ENCODE measurements at places on chromosomes 6 and 20.

DNA sequence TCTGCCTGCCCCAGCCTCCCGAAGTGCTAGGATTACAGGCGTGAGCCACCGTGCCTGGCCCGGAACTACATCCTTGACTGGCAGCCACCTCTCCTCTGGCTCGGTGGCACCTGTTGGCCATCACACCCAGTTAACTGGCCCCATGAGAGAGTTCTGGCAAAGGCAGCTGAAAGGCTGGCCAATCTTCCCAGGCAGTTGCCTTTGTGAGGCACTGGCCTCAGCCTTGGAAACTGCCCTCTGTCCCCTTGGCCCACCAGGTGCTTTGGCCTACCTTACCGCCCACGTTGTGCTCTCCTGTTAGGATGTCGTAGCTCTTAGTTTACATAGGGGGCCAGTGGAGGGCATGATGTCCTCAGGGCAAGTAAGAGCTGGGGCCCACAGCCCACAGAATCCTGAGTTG is 9.6 kb upstream of the MANBAL start:
- no peak for DNase-seq

DNA sequence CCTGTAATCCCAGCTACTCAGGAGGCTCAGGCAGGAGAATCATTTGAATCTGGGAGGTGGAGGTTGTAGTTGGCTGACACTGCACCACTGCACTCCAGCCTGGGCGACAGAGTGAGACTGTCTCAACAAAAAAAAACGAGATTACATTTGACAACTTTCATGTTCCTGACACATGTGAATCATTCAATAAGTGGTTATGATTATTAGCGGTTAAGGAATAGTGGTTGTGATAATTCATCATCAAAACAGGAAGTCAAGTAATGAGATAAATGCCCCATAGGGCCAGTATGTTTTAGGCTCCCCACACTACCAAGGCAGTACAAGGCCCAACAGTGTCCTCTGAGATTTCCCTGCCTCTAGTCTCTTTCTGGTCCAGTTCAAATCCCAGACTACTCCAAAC is 2.5 kb downstream of the HDDC2 start:
- DNase-seq, result no peak

- DNase-seq, result no peak
Measured at GRCh38 chr6:53861518-53861917, 66.7 kb downstream of the LRRC1 start.

DNA sequence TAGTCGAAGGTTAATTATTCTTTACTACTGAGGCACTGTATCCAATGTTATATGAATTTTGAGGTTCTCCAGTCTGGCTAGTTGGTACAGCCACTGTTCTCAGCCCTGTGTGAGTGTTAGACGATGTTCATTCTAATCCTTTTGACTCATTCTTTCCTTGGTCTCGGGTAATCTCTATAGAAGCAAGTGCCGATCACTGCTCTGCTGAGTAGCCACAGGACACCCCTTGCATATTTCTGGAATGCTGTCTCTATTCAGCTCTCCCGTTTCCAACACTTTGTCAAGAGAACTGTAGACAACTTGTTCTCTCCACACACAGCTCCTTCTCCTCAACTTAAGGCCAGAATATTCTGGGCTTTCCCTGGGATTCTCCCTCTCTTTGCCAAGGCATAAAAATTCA is 42.4 kb upstream of the PLCB1 start:
- no peak for DNase-seq

DNA sequence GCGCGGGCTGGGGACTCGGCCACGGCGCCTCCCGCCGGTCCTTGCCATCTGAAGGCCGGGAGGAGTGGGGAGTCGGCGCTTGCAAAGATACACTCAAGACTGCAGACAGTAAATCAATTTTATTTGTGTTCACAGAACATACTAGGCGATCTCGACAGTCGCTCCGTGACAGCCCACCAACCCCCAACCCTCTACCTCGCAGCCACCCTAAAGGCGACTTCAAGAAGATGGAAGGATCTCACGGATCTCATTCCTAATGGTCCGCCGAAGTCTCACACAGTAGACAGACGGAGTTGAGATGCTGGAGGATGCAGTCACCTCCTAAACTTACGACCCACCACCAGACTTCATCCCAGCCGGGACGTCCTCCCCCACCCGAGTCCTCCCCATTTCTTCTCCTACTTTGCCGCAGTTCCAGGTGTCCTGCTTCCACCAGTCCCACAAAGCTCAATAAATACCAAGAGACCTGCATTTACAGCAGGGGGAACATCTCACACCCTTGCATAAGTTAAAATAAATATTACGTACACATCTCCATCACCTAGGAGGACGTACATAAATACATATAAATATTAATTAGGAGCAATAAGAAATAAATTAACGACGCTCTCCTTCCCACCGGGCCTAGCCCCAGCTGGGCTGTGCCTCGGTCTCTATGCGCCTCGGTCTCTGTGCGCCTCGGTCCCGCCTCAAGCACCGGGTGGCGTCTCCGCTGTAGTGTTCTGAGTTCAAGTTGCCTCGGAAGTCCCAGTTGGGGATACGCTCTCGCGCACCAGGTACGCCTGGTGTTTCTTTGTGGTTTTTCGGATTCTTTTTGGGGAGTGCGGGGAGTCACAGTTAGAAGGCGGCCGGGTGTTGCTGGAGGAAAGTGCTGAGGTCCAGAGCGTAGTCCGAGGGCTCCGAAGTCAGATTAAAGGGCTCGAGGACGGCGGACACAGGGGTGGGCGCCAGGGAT is 889 bp upstream of the FLOT1 start:
- no peak for DNase-seq

DNA sequence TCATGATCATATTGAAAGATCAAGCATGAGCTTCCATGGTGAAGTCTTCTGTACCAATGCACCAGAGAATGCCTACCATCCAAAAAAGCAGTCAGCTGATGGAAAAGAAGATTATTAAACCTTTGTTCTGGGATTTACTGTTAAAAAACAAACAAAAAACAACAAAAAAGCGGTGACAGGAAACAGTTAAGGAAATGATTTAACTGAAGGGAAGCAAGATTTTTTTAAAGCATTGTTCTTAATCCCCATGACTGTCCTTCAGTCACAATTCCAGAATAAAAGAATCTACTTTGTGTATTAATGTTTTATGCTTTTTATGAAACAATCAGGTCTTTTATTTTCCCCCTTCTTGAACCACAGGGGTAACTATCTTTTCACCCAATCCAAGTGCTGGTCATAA is 23.9 kb downstream of the FAM162B start:
- no peak for DNase-seq

All from fibroblast of gingiva (primary cell).